Progenitor cell of endocrine pancreas (in vitro differentiated cells): ENCODE measurements at places on chromosomes 11 and 22.
A peak's percentile ranks its signal among the peaks of the same experiment; 100 is the strongest.

- peak; percentile 79 for DNase-seq
These were observed 9.6 kb downstream of the P2RY2 start for GRCh38 chr11:73227571-73228211.

- peak; percentile 26 for DNase-seq
These were observed at the start of gene MEI1 for GRCh38 chr22:41699264-41700107. Gene MEI1, plus strand, starts transcription at chr22:41699503. Its CDS starts 36 bp downstream, at chr22:41699539.

GRCh38 chr22:38872831-38873248, 824 bp upstream of the CBX6 start:
- peak; percentile 47 for DNase-seq

DNA sequence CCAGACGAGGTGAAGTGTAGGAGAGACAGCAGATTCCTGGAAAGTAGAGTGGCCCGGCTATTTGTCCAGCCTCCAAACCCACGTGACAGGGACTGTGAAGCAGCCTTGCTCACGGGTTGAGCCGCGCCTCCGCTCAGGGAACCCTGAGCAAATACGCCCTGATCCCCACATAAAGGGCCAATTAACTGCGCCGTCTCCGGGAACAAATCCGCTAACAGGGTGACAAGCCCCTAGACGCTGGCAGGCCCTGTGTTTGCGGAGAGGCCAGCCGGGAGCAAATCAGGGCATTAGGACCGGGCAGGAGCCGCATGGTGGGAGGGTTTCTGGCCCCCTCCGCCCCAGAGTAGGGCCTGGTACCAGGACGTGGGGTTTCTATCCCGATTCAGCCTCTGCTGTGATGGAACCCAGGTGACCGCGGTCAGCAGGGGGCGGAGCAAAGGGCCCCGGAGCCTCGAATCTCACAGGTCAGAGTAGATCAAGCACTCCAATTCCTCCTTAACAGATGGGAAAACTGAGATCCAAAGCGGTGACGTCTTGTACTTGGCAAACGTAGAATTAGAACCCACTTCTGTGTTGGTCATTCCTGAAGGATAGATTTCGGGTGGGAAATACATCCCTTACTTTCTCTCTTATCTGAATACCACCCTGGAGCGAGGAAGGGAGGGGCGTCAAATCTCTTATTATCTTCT, 2.0 kb upstream of the ROBO3 start:
- DNase-seq, result no peak

DNA sequence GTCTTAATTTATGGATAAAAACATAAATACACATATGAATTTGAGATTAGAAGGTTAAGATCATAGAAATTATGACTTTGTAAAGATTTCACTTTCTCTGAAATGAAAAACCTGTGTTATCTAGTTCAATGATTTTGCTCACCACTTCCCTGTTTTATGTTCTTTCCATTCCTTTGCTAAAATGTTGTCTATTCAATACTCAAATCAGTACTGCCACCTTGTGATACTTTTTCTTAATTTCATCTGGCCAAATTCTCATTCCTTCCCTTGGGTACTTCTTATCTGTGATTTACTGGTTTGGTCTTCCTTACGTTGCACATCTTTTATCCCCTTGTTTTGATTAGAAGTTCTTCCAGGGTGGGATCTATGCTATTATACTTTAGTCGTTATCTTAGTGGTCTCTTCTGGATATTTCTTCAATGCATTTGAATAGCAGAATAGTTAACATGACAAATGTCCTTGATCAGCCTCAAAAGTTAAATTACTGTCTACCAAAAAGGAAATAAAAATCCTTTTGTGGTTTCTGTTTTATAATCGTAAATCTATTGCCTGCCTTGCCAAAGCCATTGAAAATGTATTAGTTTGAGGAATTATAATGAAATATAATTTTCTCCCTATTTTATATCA, 197.0 kb downstream of the PGR start:
- no peak for DNase-seq

GRCh38 chr11:13294771-13295579, 17.4 kb downstream of the BMAL1 start:
- DNase-seq, result no peak

DNA sequence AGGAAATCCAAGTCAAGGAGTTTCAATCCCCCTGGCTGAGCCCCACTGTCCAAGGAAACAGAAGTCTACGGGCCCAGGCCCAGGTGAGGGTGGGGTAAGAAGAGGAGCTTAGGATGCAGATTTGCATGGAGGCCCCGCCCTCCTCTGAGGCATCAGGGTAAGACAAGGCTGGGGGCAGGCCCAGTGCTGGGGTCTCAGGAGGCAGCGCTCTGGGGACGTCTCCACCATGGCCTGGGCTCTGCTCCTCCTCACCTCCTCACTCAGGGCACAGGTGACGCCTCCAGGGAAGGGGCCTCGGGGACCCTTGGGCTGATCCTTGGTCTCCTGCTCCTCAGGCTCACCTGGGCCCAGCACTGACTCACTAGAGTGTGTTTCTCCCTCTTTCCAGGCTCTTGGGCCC, 31.3 kb upstream of the IGLL5 start:
- DNase-seq, result no peak

DNA sequence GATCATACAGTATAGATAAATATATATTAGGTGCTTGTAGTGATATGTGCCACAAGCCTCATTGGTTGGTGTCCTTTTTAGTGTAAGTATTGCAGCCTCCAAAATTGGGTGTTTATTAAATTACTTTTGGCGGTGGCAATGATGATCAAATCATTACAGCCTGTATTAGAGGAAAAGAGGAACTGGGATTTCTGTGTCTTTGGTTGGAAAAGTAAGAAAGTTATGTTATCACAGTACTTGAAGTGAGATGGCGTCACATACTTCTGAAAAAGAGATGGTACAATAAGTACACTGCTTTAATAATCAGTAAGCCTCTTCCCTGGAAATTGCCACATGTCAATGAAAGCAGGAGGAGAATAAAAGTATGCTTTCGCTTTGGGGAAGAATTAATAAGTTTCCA, 523 bp upstream of the MPZL3 start:
- DNase-seq, result no peak
